ENCODE measurements at places on chromosomes 2 and 18.

GRCh38 chr2:68274022-68274421 lies 21.7 kb upstream of the PPP3R1 start:
- no peak for DNase-seq

DNA sequence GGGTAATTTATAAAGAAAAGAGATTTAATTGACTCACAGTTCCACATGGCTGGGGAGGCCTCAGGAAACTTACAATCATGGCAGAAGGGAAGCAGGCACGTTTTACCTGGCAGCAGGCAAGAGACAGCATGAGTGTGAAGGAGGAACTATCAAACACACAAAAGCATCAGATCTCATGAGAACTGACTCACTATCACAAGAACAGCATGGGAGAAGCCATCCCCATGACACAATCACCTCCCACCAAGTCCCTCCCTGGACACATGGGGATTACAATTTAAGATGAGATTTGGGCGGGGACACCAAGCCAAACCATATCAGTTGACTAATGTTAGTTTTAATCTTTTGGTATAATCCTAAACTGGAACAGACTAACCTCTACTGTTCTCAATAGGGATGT lies 49.1 kb upstream of the CPO start:
- no peak for DNase-seq

DNA sequence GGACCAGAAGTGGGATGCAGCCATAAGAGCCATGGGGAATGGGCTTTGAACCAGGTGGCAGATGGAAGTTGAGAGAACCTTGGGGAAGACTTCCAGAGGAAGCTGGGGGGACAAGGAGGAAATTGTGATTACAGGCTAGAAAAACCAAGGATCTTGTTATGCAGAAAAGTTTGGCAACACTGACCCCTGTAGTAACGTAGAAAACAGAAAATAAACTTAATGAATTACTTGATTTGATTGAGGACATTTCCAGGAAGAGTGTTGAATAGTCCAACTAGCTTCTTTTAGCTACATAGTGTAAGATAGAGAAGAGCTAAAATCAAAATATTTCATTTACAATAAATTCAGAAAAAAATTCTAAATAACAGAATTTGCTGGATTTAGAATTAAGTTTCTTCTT lies 91.9 kb upstream of the GPC1 start:
- DNase-seq, result no peak

GRCh38 chr18:80133124-80133523 lies 24.1 kb downstream of the ADNP2 start:
- DNase-seq, result no peak

- DNase-seq, result no peak
These were observed 60.1 kb downstream of the SPIRE1 start for GRCh38 chr18:12597760-12598159.

DNA sequence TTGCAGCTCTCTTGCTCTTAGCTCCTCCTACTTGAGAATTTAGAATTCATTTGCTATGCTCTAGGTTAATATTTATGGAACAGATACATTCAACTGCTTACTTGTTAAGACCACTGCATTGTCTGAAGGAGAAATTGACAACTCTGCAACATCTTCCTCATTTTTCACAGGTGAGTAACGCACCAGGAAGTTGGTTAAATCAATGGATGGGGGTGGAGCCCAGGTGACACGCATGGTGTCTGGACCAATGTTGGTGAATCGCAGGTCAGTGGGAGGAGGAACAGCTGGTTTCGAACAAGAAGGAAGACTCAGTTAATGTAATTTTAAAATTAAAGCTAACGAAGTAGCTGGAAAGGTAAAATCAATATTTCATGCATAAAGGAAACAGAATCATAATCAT lies 44.3 kb downstream of the FN1 start:
- DNase-seq, result no peak

DNA sequence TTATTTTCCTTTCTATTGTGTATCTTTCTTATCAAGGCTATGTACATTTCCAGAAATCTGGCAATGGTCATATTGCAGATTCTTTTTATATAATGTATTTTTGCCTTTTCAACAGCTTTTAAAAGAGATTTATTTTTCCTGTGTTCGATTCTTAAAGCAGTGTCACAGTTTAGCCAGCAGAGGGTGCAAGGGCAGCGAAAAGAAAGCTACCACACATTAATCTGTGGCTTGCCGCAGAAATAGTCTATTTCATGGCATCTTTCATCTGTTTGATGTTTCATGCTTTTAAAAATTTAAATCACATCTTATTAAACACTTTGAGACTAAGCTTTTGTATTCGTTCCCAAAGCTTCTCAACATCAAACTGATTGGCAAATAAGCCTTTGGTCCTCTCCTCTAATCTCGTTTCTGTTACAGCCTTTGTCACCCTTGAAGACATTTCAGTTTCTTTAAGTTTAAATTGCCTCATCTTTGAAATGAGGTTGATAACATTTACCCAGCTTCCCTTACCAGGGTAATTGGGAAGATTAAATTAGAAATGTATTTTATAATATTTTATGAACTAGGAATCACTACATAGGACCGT lies 73.3 kb downstream of the PIK3C3 start:
- peak; percentile 44 for DNase-seq

- no peak for DNase-seq
These were observed 366.5 kb upstream of the POU3F3 start for GRCh38 chr2:104487366-104487765.

GRCh38 chr2:67290451-67291290 lies 106.5 kb upstream of the ETAA1 start:
- no peak for DNase-seq

- DNase-seq, result no peak
These were observed 5.5 kb upstream of the MAP4K4 start for GRCh38 chr2:101692041-101692440.

GRCh38 chr2:39568561-39569006 lies 97.1 kb upstream of the TMEM178A start:
- DNase-seq, result peak; percentile 45

GRCh38 chr2:56681659-56682396 lies 498.0 kb downstream of the CCDC85A start:
- DNase-seq, result no peak

GRCh38 chr2:234998404-234999211 lies 46.8 kb downstream of the SH3BP4 start:
- DNase-seq, result no peak

DNA sequence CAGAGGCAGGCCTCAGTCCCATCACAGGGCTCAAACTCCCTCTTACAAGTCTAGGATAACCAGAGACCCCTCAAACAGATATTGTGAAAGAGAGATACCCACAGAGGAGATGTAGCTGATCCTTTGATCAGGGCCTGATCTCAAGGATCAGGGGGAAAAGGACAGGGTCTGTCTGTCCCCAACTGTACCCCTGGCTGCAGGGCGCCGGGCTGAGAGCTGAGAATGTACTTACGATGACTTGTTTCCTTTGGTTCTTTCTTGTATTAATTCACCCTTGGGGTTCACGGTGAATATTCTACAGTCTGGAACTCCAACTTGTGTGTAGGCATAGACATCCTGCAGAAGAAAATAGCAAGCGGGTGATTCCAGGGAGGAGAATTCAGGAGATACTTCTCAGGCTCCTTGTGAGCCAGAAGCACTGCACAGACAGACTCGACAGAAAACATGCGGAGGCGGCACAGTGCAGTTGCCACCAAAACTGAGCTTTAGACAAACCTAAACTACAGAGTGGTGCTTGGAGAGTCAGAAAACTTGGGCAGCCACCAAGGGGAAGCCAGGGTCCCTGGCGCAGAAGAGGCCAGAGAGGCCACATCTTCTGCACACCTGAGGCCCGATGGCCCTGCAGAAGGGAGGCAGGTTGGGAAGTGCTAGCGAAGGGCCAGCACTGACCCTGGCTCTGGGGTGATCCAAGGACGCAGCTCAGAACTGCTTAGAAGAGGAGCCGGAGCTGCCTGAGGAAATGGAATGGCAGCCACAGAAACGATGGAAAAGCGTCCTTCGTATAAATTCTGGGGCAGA lies 73.9 kb downstream of the EMILIN2 start:
- no peak for DNase-seq

Measured in NCI-H446 (cell line).